Adrenal gland (tissue), 19 donors: ENCODE measurements at places on chromosomes 2 and 18. TPM values are rescaled to one million over a fixed set of nuclear protein-coding genes. Genes with fewer than 3 reads are reported as not detected.

RAX gene
- not detected for total RNA-seq

HES6 gene
- 21.6 TPM for total RNA-seq

- no peak for DNase-seq
These were observed 62.8 kb downstream of the EFEMP1 start for GRCh38 chr2:55860832-55861231.

DNA sequence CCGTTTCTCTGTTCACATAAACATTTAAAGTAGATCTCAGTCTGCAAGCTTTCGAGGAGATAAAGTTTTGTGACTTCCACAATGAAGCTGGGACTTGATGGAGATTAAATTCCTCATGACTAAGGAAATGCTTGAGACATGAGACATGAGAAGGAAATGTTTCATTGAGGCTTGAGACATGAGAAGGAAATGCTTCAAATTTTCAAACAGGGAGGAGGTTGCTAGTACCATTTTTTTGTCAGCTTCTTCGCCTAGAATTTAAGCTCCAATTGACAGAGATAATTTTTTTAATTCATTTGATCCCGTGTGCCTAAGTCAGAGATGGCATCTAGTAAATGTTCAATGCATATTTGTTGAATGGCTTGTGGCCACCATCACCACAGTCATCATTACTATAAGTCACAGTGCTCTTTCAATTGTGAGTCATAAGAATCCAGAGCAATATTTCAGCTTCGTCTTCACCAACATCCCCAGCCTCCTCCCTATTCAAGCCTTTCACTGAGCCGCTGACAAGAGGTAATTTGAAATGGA lies 543 bp upstream of the MARCHF4 start:
- DNase-seq: no peak

DNA sequence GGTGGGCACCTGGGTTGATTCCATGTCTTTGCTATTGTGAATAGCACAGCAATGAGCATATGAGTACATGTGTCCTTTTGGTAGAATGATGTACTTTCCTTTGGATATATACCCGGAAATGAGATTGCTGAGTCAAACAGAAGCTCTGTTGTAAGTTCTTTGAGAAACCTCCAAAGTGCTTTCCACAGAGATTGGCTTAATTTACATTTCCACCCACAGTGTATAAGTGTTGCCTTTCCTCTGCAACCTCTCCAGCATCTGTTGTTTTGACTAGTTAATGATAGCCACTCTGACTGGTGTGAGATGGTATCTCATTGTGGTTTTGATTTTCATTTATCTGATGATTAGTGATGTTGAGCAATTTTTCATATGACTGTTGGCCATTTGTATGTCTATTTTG lies 194.8 kb downstream of the ZNF804A start:
- no peak for DNase-seq

- DNase-seq: no peak
These were observed 30.6 kb upstream of the RPRM start for GRCh38 chr2:153509133-153509532.
